ENCODE measurements at places on chromosomes 7 and 10. TPM values are rescaled to one million over a fixed set of nuclear protein-coding genes. Genes with fewer than 3 reads are reported as not detected.

ZNF425 gene
- 0.77 TPM for total RNA-seq

PHKG1 gene
- total RNA-seq: 3.0 TPM

GRCh38 chr10:124991835-124992234 lies 49.9 kb downstream of the ZRANB1 start:
- no peaks in the 10 kb centered on the region for H3K27me3 ChIP-seq
- peak; percentile 38 for ATAC-seq
- peaks cover 28% of the 10 kb centered on the region for H3K36me3 ChIP-seq
- no peak overlapping the region for H3K27ac ChIP-seq
- no peak overlapping the region for H3K4me3 ChIP-seq

SSBP1 gene
- 213 TPM for total RNA-seq

DNA sequence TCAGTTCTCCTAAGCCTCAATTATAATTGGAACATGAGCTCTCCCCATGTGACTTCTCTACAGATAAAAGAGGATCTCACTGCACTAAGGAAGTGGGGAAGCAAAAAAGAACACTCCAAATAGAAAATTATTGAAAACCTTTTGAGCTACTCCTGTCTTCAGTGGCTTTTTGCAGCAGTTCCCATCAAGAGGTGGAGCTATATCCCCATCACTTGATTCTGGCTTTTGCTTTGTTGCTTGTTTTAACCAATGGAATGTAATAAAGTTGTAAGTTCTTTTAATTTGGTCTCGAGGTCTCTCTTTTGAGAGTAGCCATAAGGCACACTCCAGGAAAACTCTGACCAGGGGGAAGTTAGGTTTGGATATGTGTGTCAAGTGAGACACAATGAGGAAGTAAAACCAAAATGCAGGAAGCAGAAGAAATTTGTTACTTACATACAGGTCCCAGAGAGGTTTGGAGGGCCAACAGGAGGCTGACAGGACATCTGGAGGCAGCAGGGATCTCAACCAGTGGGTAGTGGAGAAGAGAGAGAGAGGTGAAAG lies 569.4 kb downstream of the HTR7 start:
- no peak overlapping the region for H3K27ac ChIP-seq
- no peaks in the 10 kb centered on the region for H3K4me1 ChIP-seq
- H3K27me3 ChIP-seq: peaks cover 7% of the 10 kb centered on the region
- no peaks in the 10 kb centered on the region for H3K36me3 ChIP-seq
- no peak overlapping the region for H3K4me3 ChIP-seq
- no peak for ATAC-seq

WNT8B gene
- 0.16 TPM for total RNA-seq

CLDN3 gene
- total RNA-seq: not detected

- H3K4me1 ChIP-seq: peaks cover 16% of the 10 kb centered on the region
- H3K36me3 ChIP-seq: no peaks in the 10 kb centered on the region
Observed at GRCh38 chr10:84269162-84269561, 24.3 kb downstream of the RGR start.

GRCh38 chr7:159154243-159154642 lies 9.6 kb upstream of the VIPR2 start:
- ATAC-seq: no peak
- no peak overlapping the region for H3K4me3 ChIP-seq
- no peak overlapping the region for H3K27ac ChIP-seq
- no peaks in the 10 kb centered on the region for H3K27me3 ChIP-seq
- H3K36me3 ChIP-seq: no peaks in the 10 kb centered on the region
- H3K4me1 ChIP-seq: no peaks in the 10 kb centered on the region

- no peak overlapping the region for H3K27ac ChIP-seq
- no peak overlapping the region for H3K4me3 ChIP-seq
- ATAC-seq: no peak
- no peaks in the 10 kb centered on the region for H3K4me1 ChIP-seq
- no peaks in the 10 kb centered on the region for H3K27me3 ChIP-seq
Observed at GRCh38 chr7:110356438-110356837, 734.5 kb upstream of the LRRN3 start.

TACC2 gene
- not detected for total RNA-seq

NPC1L1 gene
- total RNA-seq: 0.32 TPM

GCK gene
- 0.58 TPM for total RNA-seq

DNA sequence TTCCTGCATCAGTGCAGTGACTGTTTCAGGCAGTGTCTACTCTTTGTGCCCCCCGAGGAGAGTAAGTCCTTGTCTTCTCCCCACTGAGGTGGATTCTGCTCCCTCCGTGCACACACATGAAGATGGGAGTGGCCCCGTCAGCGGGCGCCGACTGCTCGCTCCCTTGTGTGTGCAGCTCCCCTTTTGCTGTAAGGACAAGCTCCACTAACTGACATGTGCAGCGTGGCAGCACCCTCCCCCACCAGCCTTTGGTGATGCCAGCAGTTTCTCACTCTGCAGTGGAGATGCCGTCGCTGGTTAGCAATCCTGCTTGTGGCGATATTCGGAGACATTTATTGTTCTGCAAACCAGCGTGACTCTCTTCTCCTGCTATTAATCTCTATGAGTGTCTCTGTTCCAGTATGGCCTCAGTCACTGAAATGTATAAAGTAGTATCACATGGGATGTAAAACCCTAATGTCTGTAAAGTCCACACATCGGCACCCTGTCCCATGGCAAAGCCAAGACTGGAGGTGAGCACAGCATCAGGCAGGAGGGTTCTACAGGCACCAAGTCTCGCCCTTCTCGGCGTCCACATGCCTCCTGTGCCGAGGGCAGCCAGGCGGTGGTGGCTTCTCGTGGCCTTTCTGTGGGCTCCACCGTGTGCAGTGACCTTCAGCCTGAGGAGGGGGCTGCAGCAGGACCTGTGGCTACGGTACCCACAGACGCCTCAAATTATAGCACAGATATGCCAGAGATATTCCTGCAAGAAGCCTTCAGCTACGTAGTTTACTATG lies 202.7 kb downstream of the EBF3 start:
- H3K36me3 ChIP-seq: peaks cover 58% of the 10 kb centered on the region
- no peaks in the 10 kb centered on the region for H3K4me1 ChIP-seq
- H3K27ac ChIP-seq: no peak overlapping the region
- H3K27me3 ChIP-seq: no peaks in the 10 kb centered on the region
- no peak overlapping the region for H3K4me3 ChIP-seq

GRCh38 chr7:28960071-28960840 lies 2.1 kb upstream of the TRIL start:
- no peaks in the 10 kb centered on the region for H3K4me1 ChIP-seq
- no peak for ATAC-seq
- H3K27ac ChIP-seq: no peak overlapping the region
- peaks cover 30% of the 10 kb centered on the region for H3K27me3 ChIP-seq
- H3K36me3 ChIP-seq: no peaks in the 10 kb centered on the region
- H3K4me3 ChIP-seq: no peak overlapping the region

SLC26A4 gene
- 27.5 TPM for total RNA-seq

GRCh38 chr10:100516847-100517246 lies 2.8 kb downstream of the SEC31B start:
- H3K27me3 ChIP-seq: no peaks in the 10 kb centered on the region
- ATAC-seq: no peak
- H3K27ac ChIP-seq: no peak overlapping the region
- peaks cover 14% of the 10 kb centered on the region for H3K4me1 ChIP-seq
- peaks cover 68% of the 10 kb centered on the region for H3K36me3 ChIP-seq

GRCh38 chr10:75043256-75044131 lies 68.0 kb upstream of the SAMD8 start:
- peaks cover 5% of the 10 kb centered on the region for H3K4me1 ChIP-seq
- peak overlapping the region; percentile 57 for H3K4me3 ChIP-seq

DNA sequence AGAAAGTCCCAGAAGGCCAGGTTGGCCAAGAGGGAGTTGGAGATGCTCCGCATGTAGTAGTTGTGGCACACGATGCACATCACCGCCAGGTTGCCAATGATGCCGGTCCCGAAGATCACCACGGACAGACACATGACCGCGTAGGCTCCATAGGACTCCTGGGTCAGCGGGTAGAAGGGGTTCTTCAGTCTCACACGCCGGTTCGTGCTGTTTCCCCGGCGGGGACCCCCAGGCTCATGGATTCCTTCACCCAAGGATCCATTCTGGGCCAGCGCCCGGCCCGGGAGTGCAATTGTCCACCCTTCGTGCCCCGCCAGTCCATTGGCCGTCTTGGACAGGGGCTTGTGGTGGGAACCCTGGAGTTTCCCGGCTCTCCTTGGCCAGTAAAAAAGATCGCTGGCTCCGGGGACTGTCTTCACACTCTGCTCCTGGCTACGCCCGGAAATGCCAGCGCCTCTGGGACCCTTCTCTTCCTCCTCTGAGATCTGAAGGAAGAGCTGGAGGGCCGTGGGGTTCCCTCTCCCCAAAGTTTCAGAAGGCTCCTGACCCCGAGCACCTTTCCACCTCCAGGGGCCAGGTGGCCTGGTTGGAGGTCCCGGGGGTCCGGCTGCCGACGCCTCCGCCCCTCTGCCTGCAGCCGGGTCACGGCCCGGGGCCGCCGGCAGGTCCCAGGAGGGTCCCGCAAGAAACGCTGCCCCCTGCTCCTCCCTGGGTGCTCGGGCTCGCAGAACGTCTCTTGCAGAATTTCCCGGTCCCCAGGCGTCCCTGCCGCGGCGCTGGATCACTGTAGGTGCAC lies 1.3 kb downstream of the GPR37 start:
- H3K27ac ChIP-seq: no peak overlapping the region
- H3K4me1 ChIP-seq: no peaks in the 10 kb centered on the region
- ATAC-seq: no peak
- peak overlapping the region; percentile 74 for H3K4me3 ChIP-seq

GRCh38 chr10:88190540-88191235 lies 327.3 kb downstream of the PTEN start:
- peaks cover 20% of the 10 kb centered on the region for H3K4me1 ChIP-seq
- ATAC-seq: no peak
- H3K36me3 ChIP-seq: no peaks in the 10 kb centered on the region
- no peaks in the 10 kb centered on the region for H3K27me3 ChIP-seq

GRCh38 chr10:58755340-58755610 lies 242.6 kb downstream of the BICC1 start:
- H3K4me1 ChIP-seq: no peaks in the 10 kb centered on the region
- H3K27me3 ChIP-seq: peaks cover 16% of the 10 kb centered on the region
- H3K36me3 ChIP-seq: no peaks in the 10 kb centered on the region
- no peak for ATAC-seq
- H3K4me3 ChIP-seq: no peak overlapping the region

- H3K36me3 ChIP-seq: no peaks in the 10 kb centered on the region
- no peak for ATAC-seq
- no peaks in the 10 kb centered on the region for H3K27me3 ChIP-seq
- H3K4me1 ChIP-seq: no peaks in the 10 kb centered on the region
Observed at GRCh38 chr10:83564889-83565588, 574.3 kb upstream of the GHITM start.

TEX36 gene
- not detected for total RNA-seq

GRCh38 chr7:98719396-98719795 lies 102.3 kb downstream of the NPTX2 start:
- H3K4me3 ChIP-seq: no peak overlapping the region
- H3K27ac ChIP-seq: no peak overlapping the region
- no peaks in the 10 kb centered on the region for H3K4me1 ChIP-seq
- H3K36me3 ChIP-seq: no peaks in the 10 kb centered on the region
- peaks cover 15% of the 10 kb centered on the region for H3K27me3 ChIP-seq
- ATAC-seq: no peak

DNA sequence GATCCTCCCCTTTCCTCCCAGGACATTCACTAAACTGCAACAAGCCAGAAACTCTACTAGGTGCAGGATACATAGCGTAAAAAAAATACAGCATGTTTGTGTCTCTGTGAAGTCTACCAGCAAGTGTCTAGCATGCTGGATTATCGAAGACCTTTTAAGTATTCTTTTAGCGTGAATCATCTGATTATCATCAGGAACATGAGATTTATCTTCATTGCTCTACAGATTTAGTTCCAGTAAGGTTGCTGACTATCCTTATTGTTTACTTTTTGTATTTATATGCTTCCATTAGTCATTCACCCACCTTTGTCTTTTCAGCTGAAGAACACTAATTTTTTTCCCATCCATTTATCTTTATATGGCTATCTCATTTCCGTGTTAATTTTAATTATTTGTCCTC lies 62.8 kb downstream of the PDZD8 start:
- H3K4me1 ChIP-seq: peaks cover 8% of the 10 kb centered on the region
- no peak overlapping the region for H3K27ac ChIP-seq
- no peaks in the 10 kb centered on the region for H3K27me3 ChIP-seq
- peaks cover 58% of the 10 kb centered on the region for H3K36me3 ChIP-seq
- ATAC-seq: no peak

GRCh38 chr10:23529625-23530024 lies 90.8 kb downstream of the OTUD1 start:
- ATAC-seq: no peak
- no peak overlapping the region for H3K4me3 ChIP-seq
- H3K36me3 ChIP-seq: no peaks in the 10 kb centered on the region
- H3K27me3 ChIP-seq: peaks cover 14% of the 10 kb centered on the region

- H3K27me3 ChIP-seq: peaks cover 30% of the 10 kb centered on the region
- no peaks in the 10 kb centered on the region for H3K36me3 ChIP-seq
- H3K4me3 ChIP-seq: no peak overlapping the region
- no peak overlapping the region for H3K27ac ChIP-seq
Observed at GRCh38 chr10:47442351-47442750, 41.6 kb downstream of the ANXA8 start.

DGKB gene
- not detected for total RNA-seq

GRCh38 chr10:128103229-128103714 lies 23.0 kb downstream of the MKI67 start:
- ATAC-seq: peak; percentile 12
- H3K4me3 ChIP-seq: no peak overlapping the region
- peaks cover 59% of the 10 kb centered on the region for H3K36me3 ChIP-seq
- peaks cover 16% of the 10 kb centered on the region for H3K4me1 ChIP-seq

EBLN1 gene
- not detected for total RNA-seq

DNA sequence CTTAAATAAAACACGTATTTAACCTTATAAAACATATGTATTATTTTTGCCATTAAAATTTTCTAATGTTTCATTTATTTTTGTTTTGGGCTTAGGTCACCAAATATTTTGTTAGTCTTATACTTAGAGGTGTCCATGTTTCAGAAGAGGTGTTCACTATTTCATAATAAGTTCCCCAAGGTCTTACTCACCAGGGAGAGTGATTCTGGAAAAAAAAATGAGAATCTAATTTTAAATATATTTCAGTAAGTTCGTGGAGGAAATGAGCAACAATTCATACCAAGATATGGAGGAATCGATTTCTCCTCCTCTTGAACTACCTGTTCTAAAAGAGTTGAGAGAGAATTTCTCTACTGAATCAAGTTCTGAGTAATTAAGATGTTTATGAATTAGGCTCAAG lies 271.6 kb upstream of the SLC26A5 start:
- H3K27me3 ChIP-seq: peaks cover 24% of the 10 kb centered on the region
- H3K27ac ChIP-seq: no peak overlapping the region
- ATAC-seq: no peak
- H3K4me1 ChIP-seq: no peaks in the 10 kb centered on the region
- no peaks in the 10 kb centered on the region for H3K36me3 ChIP-seq
- no peak overlapping the region for H3K4me3 ChIP-seq

GRCh38 chr7:56570968-56571367 lies 454.8 kb upstream of the NUPR2 start:
- no peaks in the 10 kb centered on the region for H3K4me1 ChIP-seq
- ATAC-seq: no peak
- H3K36me3 ChIP-seq: no peaks in the 10 kb centered on the region
- H3K27me3 ChIP-seq: no peaks in the 10 kb centered on the region
- no peak overlapping the region for H3K27ac ChIP-seq
- no peak overlapping the region for H3K4me3 ChIP-seq
